ENCODE measurements at places on chromosomes 11 and 22.

- DNase-seq, result peak; percentile 62
Measured at GRCh38 chr11:88174709-88175568, at the start of gene RAB38. Gene RAB38 (minus strand): TSS chr11:88175443. CDS start chr11:88175384, 59 bp downstream.

DNA sequence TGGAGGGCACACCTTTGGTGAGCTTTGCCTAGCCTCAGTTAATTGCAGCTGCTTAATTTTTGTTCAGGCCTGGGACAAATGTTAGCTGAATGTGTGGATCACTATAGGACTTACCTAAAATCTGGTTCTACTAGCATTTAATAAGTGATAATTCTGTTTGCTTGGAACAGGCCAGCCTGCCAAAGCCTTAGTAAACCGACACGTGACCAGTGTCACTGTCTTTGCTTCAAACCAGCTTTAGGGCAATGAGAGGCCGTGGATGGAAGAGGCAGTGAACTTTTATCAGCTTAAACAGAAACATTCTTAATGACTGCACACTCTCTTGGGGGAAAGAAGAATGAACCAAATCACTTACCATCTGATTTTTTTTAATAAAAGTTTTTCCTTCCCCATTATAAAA, 10.8 kb downstream of the PARVA start:
- no peak for DNase-seq

DNA sequence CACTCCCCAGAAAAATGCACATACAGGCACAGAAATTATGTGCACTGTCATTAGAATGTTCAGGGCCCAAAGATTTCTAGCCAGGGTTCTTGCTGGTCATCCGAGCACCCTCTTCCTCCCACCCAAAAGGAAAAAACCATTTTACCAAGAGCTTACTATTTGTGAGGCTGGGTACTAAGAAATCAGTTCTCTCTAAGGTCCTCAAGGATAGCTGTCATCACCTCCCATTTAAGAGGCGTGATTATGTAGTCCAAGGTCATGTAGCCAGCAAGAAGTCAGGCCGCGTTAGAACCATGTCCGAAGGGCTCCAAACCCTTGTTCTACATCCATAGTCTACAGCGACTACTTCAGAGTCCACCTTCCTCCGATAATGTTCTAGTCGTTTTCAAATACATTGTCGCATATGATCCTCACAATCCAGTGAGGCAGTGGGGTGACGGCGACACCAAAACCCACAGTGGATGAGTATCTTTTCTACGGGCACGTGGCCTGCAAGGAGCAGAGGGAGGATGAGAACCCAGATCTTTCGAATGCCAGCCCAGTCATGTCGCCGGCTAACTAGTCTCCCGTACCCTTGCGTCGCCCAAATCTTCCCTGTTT, 634 bp downstream of the TIMM8B start:
- peak; percentile 42 for DNase-seq

DNA sequence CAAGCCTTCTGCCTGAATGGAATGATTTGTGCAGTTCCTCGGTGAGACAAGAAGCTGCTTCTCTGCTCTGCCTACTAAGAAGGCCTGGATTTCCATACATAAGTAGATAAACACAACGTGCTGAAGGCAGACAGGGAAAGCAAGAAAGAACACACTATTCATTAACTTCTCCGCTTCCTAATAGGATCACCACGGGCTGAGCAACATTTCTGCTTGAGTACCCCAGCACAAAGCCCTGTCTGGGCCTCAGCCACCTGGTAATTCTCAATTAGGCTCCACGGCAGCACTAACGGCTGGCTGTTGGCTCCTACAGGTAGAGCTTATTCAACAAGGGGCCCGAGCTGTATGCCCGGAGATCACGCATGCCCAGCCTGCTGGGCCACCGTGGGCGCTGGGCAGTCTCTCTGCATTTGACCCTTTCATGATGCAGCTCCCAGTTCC, 1156.6 kb downstream of the TBC1D22A start:
- DNase-seq, result no peak

DNA sequence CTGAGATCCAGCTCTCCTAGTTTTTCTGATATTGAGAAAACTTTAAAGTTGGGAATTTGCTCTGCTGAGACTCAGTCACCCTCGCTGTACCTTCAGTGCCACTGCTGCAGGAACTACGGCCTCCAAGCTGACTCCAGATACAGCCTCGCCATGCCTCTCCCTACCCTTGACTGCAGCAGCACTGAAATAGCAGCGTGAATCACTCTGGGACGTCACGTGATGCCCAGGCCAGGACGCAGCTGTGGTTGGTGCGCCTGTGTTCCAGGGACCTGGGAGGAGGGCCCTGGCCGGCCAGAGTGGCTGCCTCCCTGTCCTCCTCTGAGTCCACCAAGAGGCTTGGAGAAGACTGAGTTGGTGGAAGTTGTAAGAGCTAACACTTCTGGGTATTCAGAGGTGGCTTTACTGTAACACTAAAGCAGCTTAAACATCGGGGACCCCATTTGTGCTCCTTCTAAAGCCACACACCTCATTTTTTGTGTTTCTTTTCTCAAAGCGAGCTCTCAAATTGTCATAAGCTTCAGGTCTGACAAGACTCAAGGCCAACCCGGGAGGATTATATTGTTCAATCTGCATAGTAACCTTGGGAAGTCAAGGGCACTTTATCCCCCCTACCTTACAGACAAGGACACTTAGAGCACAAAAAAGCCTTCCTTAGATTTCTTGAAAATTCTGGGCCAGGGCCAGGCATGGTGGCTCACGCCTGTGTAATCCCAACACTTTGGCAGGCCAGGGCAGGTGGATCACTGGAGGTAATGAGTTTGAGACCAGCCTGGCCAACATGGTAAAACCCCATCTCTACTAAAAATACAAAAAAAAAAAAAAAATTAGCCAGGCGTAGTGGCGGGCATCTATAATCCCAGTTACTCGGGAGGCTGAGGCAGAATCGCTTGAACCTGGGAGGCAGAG, 4.2 kb upstream of the STIP1 start:
- peak; percentile 94 for DNase-seq

GRCh38 chr22:23675502-23676415, 15.1 kb upstream of the RGL4 start:
- no peak for DNase-seq

DNA sequence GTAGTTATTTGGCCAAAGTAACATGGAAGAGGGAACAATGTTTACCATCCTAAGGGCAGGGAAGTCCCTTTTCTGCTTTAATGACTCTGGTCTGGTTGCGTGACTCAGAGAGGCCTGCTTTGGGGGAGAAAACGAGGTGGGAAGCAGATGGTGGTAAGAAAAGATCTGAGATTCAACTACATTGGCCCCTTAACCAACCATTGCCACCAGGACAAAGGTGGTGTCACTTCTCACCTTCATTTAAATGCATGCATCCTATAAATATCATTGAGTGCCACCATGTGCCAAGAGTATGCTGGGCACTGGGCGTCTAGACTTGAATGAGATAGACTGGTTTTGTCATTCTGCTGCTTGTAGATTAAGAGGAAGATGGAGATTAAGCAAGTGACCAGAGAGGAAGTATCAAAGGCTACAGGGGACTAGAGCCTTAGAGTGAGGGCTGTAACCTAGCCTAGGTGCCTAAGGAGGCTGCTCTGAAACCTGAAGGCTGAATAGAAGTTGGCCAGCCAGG, 3.6 kb upstream of the SORL1 start:
- DNase-seq, result no peak

- DNase-seq, result no peak
Measured at GRCh38 chr11:47314992-47315391, 37.5 kb downstream of the MYBPC3 start.

DNA sequence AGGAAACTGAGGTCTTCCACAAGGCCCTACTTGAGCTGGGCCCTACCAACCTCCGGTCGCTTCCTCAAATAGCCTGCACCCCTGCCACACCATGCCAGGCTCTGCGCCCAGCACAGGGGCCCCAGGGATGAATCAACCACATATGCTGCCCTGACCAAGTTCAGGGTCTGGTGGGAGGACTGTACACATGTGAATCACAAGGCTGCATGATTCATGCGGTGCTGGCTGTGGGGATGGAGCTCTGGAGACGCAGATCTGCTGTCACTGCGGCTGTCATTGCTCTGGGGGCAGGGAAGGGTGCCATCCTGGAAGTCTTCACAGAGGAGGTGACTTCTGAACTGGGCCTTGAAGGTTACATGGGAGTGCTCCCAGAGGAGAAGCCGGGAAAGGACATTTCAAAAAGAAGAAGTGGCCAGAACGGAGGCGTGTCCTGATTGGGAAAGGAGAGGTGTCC, 21.5 kb downstream of the CYTH4 start:
- DNase-seq, result peak; percentile 93

DNA sequence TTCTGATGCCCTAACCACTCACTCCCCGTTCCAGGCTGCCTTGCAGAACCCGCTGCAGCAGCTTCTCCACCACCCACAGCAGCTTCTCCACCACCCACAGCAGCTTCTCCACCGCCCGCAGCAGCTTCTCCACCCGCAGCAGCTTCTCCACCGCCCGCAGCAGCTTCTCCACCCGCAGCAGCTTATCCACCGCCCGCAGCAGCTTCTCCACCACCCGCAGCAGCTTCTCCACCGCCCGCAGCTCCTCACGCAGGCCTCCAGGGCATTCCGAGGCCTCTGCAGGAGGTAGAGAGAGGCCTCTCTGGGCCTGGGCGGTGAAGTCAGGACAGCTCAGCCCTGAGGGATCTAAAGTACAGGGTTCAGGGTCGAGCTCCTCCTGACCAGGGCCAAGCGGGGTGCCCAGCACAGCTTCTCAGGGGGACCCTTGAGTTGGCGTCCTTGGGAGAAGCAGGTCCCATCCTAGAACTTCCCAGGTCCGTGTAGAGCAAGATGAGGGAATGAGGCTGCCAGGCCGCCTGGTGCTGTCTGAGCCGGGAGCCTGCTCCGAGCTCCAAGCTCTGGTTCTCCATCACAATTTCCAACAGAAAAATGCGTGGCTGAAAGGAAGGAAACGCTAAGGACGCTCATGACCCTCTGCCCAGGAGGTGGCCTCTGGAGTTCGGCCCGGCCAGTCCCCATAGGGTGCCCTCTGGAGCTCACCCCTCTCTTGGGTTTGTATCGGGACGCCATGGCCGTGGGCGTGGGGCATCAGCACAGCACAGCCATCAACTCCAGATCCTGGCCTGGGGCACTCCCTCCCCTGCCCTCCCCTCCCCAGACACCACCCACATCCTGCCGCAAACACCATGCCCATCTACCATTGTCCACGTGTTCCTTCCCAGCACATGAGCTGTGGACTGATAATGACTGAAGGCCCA, 528.6 kb downstream of the BRD1 start:
- DNase-seq, result no peak

GRCh38 chr11:113016905-113017304, 55.7 kb downstream of the NCAM1 start:
- peak; percentile 84 for DNase-seq

DNA sequence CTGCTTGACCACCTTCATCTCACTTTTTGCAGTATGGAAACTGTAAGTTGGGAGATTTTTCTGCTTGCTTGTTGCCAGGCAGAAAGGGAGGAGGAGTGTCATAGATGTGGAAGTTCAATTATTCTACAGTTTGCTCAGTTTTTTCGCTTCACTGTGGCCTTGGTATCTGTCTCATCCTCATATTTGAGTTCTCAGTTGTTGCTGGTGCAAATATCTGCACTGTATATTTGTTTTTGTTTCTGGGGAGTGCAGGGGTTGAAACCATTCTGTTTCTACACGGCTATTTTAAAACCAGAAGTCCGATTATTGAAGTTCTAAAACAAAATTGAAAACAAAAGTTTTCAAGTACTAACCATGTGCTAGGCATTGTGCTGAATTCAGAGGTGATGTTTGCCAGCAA, 153.4 kb downstream of the JRKL start:
- no peak for DNase-seq

GRCh38 chr11:104609311-104610085, 288.8 kb downstream of the CASP12 start:
- peak; percentile 82 for DNase-seq

GRCh38 chr22:28995551-28995950, 66.1 kb downstream of the C22orf31 start:
- no peak for DNase-seq

- DNase-seq, result peak; percentile 47
Measured at GRCh38 chr22:39148727-39149535, 3.5 kb downstream of the CBX7 start.

GRCh38 chr11:128970598-128971190, 28.0 kb upstream of the TP53AIP1 start:
- DNase-seq, result no peak

DNA sequence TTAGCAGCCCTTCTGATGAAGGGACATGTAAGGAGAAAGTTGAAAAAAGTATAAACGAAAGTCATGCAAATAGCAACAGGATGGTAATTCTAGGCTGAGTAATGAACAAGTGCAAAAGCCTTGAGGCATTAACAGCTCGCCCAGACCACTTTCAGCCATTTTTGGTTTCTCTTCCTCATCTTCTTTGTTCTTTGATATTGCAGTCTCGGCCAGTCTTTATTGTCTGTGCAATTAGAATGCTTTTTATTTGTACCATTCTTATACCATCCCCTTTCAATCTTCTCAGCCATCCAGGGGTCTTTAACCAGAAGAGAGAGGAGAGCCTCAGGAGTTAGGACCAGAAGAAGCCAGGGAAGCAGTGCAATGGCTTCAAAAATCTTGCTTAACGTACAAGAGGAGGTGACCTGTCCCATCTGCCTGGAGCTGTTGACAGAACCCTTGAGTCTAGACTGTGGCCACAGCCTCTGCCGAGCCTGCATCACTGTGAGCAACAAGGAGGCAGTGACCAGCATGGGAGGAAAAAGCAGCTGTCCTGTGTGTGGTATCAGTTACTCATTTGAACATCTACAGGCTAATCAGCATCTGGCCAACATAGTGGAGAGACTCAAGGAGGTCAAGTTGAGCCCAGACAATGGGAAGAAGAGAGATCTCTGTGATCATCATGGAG, 7.3 kb downstream of the TRIM34 start:
- no peak for DNase-seq

DNA sequence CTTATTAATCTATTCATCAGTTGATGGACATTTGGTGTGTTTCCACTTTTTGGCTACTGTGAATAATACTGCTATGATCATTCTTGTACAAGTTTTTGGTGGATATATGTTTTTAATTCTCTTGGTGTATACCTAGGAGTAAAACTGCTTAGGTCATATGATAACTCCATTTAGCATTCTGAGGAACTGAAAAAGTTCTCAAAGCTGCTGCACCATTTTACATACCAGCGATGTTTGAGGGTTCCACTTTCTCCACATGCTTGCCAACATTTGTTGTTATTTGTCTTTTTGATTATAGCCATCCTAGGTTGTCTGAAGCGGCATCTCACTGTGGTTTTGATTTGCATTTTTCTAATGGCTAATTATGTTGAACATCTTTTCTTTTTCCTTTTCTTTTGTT, 4.1 kb upstream of the ACER3 start:
- no peak for DNase-seq

- DNase-seq, result no peak
Measured at GRCh38 chr11:11113626-11114025, 239.4 kb downstream of the CSNK2A3 start.

GRCh38 chr11:102666331-102666957, 39.1 kb downstream of the MMP27 start:
- DNase-seq, result peak; percentile 56

DNA sequence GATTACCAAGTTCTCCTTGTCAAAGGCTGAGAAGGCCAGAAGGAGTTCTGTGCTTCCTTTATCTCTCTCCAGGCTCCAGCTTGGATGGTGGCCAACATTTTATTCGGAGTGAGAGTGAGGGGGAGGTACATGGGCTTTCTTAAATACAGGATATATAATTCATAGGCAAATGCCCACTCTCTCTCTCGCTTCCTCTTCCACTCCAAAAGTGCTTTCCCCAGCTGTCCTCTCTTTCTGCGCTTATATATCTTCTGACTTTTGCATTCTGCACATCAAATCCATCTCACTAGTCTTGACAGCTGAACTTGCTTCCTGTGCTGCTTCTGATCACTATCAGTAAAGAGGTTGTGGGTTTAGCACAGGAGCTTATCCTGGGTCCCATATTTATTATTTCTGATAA, 125.4 kb upstream of the ARHGAP20 start:
- no peak for DNase-seq

GRCh38 chr11:12164061-12165014, 53.9 kb downstream of the MICAL2 start:
- peak; percentile 92 for DNase-seq

Data from iris pigment epithelial cell (primary cell).